Peyer's patch (tissue), 4 donors: ENCODE measurements at places on chromosomes 6 and 20. TPM values are rescaled to one million over a fixed set of nuclear protein-coding genes. Genes with fewer than 3 reads are reported as not detected.

GRCh38 chr20:20331156-20331555, 36.7 kb upstream of the INSM1 start:
- DNase-seq = no peak

PHACTR3 gene
- 17.4 TPM for total RNA-seq

- DNase-seq = no peak
Observed at GRCh38 chr6:14009431-14009830, 84.7 kb downstream of the RNF182 start.

GRCh38 chr20:50303573-50304500, 113.2 kb downstream of the CEBPB start:
- DNase-seq = peak; percentile 46
